RCC 7860 (cell line): ENCODE measurements at places on chromosomes 11 and 22.

- DNase-seq, result peak; percentile 91
Observed at GRCh38 chr11:132072044-132072857, 701.8 kb downstream of the NTM start.

DNA sequence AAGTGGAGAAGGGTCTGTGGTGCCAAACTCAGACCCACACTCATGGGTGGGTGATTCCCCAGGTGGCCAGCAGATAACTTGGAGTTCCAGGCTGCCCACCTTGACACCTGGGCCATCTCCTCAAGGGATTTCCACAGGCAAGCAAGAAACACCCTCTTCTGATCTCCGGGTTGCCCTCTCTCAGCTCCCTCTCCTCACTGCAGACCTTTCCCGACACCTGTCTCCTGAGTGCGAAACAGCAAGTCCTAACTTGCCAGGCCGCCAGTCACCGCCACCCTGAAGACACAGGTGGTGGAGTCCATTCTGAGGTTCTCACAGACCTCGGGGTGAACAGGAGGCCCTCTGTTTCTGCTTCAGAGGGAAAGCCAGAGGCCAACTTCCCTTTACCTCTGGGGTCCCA, 16.6 kb downstream of the GALNT18 start:
- no peak for DNase-seq

DNA sequence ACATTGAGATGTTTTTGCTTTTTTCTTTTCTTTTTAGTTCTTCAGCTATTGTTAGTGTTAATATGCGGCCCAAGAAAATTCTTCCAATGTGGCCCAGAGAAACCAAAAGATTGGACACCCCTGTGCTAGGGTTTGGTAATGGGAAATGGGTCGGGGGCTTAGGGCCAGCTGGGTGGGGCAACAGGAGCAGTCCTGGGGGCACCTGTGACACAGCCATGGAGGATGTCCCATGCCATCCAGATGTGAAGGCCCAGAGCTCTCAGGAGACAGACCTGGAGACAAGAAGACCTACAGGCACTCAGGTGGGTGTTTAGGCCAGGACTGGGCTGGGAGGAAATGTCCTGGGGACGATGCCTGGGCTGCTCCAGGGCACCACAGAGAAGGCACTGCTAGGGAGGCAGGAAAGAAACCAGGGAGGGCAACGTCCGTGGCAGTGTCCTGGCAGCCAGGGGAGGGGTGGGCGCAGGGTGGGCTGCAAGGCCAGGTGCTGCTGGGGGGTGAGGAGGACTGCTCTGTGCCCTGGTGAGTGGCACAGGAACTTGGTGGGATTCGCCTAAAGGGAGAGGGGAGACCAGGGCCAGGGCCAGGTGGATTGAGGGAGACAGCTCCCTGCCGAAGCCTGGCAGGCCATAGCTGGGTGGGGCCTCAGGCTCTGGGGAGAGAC, 21.4 kb downstream of the RELT start:
- no peak for DNase-seq

DNA sequence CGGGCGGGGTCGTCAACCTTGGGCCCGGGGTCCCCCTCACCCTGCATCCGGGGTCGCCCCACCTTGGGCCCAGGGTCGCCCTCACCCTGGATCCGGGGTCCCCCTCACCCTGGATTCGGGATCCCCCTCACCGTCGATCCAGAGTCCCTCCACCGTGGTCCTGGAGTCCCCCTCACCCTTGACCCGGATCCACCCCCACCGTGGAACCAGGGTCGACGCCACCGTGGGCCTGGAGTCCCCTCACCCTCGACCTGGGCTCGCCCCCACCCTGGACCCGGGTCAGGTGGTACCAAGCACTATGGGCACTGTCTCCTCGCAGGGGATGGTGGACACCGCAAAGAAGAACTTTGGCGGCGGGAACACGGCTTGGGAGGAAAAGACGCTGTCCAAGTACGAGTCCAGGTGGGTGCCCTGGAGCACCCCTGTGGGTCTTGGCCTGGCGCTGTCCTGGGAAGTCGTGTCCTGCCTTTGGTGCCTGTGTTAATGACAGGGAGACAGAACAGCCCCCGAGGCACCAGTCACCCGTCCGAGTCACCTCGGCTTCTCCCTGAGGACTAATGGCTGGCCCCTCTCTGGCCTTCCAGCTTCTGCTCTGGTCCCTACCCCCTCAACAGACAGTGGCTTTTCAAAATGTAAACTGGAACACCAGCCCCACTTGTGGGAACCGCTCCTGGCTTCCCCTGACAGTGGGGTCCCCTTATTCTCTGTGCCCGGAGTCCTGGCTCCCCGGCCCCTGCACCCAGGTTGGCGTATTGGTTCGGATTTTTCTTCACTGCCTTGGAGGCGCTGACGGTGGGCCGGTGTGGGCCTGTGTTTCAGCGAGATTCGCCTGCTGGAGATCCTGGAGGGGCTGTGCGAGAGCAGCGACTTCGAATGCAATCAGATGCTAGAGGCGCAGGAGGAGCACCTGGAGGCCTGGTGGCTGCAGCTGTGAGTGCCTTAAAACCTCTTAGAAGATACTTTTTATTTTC, 762 bp downstream of the CRELD2 start:
- no peak for DNase-seq

GRCh38 chr11:73233211-73233610, 15.1 kb downstream of the P2RY2 start:
- no peak for DNase-seq
